ENCODE measurements at places on chromosomes 2 and 18.

DNA sequence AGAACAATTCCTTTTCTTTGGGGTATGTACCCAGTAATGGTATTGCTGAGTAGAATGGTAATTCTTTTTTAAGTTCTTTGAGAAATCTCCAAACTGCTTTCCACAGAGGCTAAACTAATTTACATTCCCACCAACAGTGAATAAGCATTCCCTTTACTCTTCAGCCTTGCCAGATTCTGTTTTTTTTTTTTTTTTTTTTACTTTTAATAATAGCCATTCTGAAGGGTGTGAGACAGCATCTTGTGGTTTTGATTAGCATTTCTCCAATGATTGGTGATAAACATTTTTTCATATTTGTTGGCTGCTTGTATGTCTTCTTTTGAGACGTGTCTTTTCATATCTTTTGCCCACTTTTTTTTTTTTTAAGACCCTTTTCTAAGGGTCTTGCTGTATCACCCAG lies 137.4 kb downstream of the RTN4 start:
- DNase-seq: no peak

DNA sequence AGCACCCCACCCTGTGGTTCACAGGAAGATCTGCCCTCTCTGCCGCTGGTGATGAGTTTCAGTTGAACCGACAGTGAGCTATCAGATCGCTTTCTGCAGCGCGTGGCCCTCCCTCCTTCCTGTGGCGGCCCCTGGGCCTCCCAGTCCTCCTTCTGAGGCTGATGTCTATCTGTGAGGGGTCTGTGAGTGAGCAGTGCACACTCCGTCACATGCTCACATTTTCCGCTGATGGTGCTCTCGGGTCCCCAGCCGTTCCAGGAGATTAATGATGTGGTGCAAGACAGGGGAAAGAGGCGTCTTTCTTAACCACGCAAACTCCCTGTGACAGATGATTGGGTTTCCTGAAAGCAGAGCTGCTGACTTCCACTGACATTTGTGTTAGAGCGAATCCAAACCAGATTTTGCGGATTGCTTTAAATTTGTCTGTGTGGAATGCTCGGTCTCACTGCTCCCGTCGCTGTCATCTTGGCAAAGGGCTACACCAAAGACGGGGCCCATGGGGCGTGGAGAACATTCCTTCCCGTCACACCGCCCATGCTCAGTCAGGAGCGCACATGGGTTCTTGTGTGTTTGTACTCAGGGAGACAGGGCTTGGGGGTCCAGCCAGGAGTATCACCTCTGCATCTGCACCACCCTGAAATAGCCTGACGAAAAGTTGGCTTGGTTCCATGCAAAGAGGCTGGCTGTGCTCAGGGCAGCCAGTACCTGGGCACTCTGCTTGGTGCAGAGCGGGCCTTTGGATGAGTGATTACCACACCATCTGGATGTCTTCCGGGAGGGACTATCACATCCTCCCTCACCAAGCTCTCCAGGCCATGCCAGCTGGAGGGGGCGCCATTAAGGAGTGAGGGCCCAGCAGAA lies 154.7 kb upstream of the HS6ST1 start:
- peak; percentile 97 for DNase-seq

GRCh38 chr18:3931013-3931315 lies 481.0 kb downstream of the TGIF1 start:
- no peak for DNase-seq

- peak; percentile 56 for DNase-seq
Observed at GRCh38 chr2:200905618-200906296, 16.6 kb downstream of the NIF3L1 start.

- no peak for DNase-seq
Observed at GRCh38 chr2:9767656-9768281, 75.5 kb upstream of the TAF1B start.

- DNase-seq: no peak
Observed at GRCh38 chr2:196592911-196593881, 46.3 kb upstream of the CCDC150 start.

DNA sequence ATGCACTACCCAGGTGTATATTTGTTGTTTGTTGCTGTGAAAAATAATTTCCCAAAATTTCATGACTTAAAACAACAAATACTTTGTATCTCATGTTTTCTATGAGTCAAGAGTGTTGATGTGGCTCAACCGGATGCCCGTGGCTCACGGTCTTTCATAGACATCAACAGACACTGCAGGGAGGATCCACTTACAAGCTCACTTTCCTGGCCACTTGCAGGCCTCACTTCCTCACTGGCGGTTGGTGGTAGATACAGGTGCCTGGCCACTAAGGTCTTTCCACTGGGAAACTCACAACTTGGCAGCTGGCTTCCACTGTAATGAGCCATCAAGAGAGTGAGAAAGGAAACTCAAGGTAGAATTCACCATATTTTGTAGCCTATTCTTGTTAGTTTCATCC lies 662.9 kb downstream of the IRS1 start:
- peak; percentile 97 for DNase-seq

DNA sequence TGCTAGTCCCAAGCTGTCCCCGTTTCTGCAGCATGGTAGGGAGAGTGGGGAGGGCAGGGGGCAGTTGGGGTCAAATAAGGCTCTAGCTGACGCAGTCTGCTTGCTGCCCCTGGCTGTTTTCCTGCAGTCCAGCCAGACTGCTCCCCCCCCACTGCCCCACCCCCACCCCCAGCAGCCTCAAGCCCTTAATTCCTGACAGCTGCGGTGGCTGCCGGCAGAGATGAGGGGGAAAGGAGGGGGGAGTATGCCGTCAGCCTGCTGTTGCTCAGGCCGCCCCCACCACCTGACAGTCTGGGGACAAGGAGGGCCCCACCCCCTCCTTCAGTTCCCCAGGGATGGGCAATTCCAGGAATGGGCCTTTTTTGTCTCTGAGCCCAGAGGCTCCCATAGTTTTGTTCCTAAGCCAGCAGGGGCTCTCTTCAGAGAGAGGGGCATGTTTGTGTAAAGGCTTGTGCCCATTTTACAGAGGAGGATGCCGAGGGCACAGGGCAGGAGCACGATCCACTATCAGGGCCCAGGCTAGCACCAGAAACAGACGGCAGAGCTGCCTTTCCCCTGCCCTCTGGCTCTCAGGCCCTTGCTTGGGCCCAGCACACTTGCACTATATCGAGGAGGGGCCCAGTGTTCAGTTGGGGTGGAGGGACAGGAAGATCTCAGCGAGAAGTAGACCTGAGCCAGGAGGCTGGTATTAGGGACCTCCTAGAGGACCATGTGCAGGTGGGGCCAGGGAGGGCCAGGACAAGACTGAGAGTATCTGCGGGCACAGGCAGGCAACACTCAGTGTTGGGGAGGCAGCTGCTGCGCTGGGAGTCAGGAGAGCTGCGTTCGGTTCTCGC lies 1.5 kb upstream of the WNT10A start:
- DNase-seq: no peak

GRCh38 chr2:112142525-112143078 lies 4.4 kb downstream of the FBLN7 start:
- no peak for DNase-seq

DNA sequence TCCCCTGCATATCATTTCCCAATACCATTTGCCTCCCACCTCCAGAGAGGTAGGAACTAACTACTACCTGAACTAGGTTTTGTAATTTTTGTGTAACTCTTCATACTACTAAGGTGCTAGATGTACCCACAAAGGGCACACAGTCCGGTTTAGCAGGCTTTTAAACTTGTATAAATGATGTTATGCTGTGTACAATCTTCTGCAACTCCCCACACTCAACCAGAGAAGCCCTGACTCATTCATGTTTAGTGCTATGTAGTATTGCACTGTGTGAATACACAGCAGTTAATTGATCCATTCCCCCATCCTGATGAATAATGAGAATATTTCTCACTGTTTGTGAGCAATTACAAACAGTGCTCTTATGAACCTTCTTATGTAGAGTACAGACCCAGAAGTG lies 285.6 kb downstream of the SMAD2 start:
- no peak for DNase-seq

DNA sequence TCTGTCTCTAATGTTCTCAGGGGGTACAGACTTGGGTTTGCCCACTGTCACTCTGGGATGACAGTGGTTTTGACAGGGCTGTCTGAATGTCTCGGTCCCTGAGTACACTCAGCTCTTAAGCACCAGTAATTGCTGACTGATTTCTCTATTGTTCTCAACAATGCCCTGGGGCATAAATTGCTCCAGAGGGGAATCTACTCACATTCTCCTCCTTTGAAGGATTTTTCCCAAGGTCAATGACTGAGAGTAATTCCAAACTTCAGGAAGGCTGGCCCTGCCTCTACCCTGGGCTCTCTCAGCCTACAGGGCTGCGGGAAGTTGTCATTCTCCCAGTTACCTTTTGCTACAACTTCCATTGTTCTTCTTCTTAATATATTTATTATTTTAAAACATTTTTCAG lies 36.5 kb downstream of the MC2R start:
- no peak for DNase-seq

- DNase-seq: no peak
Observed at GRCh38 chr2:191023235-191023679, 9.3 kb upstream of the STAT1 start.

GRCh38 chr2:100939445-100939844 lies 62.6 kb upstream of the RPL31 start:
- no peak for DNase-seq

- DNase-seq: no peak
Observed at GRCh38 chr2:234247453-234248180, 197.1 kb downstream of the SPP2 start.

Measured in MV-4-11 (cell line).